ENCODE measurements at places on chromosomes 3 and 15. TPM values are rescaled to one million over a fixed set of nuclear protein-coding genes. Genes with fewer than 3 reads are reported as not detected.

The PCLAF gene
- total RNA-seq: 14.1 TPM

The CHST13 gene
- total RNA-seq: 7.9 TPM

The KCNAB1 gene
- total RNA-seq: 3.0 TPM

The GRAMD1C gene
- 29.0 TPM for total RNA-seq

The CPB1 gene
- 0.41 TPM for total RNA-seq

The IQCF2 gene
- total RNA-seq: not detected
